ENCODE measurements at places on chromosomes 5 and 9.

DNA sequence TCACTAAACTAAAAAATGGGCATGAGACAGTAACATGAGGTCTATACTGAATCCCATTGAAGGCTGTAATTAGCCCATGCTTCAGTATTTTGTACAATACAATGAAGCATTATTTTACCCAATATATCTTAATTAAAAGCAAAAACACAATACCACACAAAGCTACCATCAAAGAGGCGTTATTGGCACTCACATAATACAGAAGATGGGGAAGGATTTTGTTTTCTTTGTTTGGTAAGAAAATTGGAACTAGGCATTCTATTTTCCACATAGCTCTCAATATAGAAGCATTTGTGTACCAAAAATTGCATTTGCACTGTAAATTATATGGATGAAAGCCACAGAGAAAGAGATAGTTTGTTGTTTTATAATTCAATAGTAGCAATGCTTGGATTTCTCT is 761.0 kb downstream of the EFNA5 start:
- no peak for DNase-seq

DNA sequence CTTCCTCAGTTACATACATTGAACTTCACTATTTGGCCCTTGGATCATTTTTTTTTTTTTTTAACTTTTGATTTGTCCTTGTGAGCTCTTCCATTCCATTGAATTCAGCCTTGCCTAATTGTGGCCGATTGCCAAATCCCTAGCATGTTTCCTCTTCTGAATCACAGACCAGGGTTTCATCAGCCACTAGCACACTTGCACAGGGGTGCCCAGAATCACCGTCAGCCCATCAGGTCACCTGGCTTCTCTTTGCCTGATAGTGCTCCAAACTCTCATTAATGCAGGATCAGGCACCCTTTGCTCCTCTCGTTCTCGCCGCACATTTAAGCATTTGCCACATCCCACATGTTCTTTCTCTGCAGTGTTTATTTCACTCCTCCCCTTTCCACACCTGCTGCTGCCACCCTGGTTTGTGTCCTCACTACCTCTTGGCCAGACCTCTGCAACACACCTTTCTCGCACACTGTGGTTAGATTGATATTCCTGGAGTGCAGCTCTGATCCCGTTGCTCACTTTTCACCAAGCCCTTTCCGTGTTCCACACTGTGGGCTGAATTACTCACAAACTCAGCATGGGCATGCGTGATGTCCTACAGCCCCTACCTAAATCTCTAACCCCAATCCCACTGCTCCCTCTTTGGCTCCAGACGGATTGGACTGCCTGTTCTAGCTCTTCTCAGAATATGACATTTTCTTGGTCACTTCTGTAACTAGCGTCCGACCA is 9.8 kb downstream of the PIK3R1 start:
- peak; percentile 39 for DNase-seq

GRCh38 chr5:107254214-107254901 is 416.4 kb downstream of the EFNA5 start:
- DNase-seq = no peak

GRCh38 chr5:3220201-3220600 is 375.4 kb upstream of the IRX1 start:
- DNase-seq = no peak

DNA sequence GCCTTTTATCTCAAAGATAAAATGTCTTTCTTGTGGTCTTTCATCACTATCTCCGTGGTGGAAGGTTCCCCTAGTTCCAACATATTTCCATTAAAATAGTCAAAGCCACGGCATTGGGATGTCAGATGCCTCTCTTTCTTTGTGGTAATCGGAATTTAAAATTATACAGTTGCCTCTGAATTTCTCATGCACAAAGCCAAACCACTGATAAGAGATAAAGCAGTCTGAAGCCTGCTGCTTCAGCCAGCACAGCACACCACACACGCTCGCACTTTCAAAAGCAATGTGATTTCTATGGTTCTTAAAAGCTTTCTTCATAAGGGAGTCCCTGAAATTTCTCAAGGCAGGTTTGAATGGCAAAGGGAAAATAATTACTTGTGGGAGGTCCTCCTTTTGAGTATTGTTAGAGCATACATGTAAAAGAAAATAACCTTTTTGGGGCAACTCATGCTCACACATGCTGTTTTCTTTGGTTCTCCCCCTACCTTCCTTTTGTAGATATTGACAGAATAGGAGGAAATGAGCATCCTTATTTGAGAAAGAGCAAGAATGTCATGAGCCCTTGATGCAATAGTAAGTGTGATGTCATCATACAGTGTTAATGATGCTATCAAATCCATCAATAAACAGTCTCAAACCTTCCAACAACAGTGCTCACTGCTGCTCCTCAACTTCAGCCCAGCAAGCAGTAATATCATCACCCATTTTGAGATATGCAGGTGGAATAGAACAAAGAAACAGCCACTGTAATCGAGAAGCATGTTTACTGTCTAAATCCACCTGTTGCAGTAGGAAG is 85.7 kb upstream of the PPP1R2B start:
- DNase-seq = no peak

GRCh38 chr9:80191108-80191507 is 619.3 kb downstream of the TLE4 start:
- DNase-seq = peak; percentile 13

DNA sequence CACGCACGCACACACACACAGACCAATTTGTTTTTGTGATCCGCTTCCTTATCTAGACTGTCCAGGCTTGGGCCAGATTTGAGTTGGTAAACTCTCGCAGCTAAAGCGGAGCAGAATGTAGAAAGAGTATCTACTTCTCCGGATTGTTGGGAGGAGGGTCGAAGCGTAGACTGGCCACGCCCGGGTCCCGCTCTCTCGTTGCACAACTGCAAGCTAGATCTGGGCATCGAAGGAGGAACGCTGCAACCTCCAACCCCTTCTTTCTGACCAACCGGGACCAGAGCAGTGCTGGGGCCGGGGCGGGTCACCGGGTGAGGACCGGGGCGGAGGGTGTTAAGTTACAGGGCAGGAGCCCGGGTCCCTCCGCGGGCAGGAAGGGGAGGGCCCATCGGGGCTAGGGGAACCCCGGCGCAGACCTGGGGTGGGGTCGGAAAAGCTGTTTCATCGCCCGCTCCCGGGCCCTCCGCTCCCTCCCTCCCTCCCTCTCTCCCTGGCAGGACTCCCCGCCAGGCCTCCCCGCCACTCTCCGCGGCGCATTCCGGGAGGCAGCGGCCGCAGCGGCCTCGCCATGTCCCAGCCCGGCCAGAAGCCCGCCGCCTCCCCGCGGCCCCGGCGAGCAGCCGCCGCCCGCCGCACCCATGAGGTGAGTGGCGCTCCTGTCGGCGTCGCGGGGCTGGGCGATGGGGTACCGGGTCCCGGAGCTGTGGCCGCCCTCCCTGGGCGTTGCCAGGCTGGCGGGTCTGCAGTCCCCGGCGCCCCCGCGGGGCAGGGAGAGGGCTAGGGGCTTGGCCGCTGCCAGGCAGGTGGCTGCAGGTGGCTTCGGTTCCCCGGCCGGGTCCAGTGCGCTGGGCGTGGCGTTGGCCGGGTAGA is at the start of gene CAST:
Gene CAST (plus strand): TSS at position 522 of the 870 bp plus-strand sequence. CDS start 47 bp downstream, at position 569.
- DNase-seq = peak; percentile 87

DNA sequence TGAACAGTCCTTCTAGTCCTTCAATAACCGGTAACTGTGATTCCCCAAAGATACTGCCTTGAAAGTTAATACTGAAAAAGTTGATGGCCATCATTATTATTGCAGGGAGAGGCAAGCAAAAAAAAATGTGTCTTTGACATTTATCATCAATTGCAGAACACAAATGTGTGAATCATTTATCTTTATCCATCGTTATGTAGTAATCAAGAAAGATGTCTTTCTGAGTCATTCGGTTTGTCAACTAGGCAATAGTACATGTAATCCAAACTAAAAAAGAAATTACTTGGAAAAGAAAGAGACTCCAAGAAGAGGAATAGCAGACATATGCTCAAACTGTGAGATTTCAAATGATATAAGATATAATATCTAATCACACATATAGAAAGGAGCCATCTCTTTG is 473.0 kb downstream of the CETN3 start:
- no peak for DNase-seq

DNA sequence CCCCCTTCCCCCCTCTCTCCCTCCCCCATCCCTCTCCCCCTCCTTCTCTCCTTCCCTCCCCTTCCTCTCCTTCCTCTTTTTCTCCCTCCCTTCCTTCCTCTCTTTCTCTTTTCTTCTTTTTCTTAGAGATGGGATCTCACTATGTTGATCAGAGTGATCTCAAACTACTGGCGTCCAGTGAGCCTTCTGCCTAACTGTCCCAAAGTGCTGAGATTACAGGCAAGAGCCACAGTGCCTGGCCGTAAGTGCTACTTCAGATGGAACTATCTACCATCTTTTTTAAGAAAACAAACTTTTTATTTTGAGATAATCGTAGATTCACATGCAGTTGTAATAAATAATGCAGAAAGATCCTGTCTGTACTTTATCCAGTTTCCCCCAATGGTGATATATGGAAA is 6.3 kb downstream of the RCL1 start:
- no peak for DNase-seq

DNA sequence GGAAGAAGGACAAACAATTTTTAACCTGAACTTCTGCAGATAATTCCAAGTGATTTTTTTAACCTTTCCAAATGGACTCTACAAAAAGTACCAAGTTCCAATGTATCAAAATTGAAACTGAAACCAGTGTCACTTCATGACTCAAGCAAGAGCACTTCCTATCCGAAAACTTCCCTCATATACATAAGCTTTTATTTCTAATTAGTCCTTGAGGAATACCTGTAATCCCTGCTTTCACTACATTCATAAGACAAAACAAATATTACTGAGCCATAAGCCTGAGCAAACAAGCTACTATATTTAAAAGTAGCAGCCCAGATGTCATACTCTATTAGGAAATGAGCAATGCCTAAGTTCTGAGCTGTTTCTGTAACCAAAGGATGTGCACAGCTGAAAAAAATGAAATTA is 224.4 kb downstream of the EBF1 start:
- peak; percentile 13 for DNase-seq

- no peak for DNase-seq
Measured at GRCh38 chr5:68463606-68464005, 248.1 kb downstream of the PIK3R1 start.

DNA sequence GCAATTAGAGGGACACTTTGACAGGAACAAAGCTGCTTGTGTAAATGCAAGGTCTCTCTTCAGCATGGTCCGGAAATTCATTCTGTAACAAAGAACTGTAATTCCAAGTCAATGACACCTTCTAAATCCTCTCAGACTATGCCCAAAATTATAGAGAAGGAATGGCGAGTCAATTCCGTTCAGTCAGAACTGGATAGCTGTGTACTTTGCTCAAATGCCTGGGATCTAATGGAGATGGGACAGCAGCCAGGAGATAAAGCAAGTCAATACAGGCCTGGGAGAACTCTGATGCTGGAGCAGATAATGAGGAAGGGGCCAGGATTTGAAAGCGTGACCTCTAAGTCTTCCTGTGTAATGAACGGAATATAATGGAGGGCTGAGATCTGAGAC is 96.4 kb upstream of the SPRY4 start:
- no peak for DNase-seq

DNA sequence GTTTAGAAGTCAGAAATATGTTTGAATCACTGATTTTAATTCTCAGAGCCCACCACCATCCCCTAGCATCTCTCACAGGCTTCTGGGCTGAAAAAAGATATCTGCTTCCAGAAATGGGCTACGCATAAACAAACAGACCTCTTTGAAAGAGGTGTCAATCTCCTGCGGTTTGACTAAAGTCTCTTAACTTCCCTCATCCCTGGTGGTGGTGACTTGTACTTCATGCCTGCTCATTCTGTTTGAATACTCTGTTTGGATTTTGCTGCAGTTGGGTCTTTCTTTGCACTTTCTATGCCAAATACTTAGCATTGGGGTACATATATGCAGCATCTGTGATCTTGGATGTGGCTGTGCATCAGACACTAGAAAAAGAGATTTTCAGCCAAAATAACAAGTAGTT is 157.2 kb upstream of the ATP10B start:
- DNase-seq = no peak

GRCh38 chr9:101705135-101705661 is 33.2 kb downstream of the GRIN3A start:
- no peak for DNase-seq

- DNase-seq = peak; percentile 48
Measured at GRCh38 chr5:141878186-141878710, at the start of gene PCDH1. Gene PCDH1, minus strand, starts transcription at chr5:141878410. Its CDS starts 148 bp downstream, at chr5:141878262.

GRCh38 chr9:14058325-14058688 is 255.6 kb downstream of the NFIB start:
- DNase-seq = no peak

GRCh38 chr5:143142596-143143435 is 260.7 kb downstream of the NR3C1 start:
- no peak for DNase-seq

DNA sequence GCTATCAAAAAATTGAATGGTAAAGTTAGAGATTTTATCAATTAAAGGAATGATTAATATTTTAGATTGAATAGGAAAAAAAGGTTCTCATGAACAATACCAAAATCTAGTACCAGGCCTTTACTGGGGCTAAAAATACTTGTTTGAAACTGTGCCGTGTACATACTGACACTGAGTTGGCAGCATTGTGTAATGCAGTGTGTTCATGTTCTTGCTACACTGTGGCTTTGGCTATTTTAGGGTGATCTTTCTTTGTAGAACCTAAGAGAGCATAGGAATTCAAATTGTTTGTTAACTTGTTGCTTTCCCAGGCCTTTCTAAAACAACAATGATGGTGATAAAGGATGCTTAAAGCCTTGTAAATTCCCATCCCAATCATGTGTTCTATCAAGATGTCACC is 80.9 kb downstream of the KIF4B start:
- DNase-seq = no peak

DNA sequence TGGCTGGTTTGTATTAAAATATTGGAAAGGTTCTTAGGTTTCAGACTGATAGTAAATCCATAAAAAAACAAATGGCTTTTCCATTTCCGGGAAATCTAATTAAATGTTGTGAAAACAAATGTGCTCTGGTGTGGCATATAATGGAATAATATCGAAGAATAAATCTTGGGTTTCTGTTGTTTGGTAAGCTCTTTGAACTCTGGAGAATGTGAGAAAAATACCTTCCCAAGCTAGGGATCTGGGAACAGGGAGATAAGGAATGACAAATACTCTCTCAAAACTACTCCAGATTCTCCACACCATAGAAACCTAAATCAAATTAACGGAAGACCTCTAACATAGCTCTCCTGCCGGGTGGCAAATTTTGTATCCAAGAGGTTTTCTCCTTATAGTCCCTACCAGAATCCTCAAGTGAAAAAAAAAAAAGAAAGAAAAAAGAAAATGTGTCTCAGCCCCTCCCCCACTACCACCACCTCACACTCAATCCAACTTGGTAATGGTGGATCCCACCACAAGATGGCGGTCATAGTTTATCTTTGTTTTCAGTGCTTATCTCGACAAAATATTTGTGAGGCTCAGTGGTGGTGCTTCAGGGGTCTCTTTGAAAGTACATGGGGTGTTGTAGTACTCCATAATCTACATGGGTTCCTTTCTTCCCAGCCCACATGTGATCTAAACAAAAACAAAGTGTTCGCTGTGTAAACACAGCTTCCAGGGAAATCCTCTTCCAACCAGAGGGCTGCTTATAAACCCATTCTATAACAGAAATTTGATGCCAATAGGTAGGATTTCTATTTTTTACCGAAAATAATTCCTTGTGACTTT is 54.5 kb upstream of the FST start:
- DNase-seq = no peak
